NCI-H187 (cell line): ENCODE measurements at places on chromosomes 5 and 9.

- DNase-seq, result peak; percentile 56
Observed at GRCh38 chr5:611731-612486, at the start of gene CEP72. CEP72 (plus strand) TSS chr5:612340; CDS start chr5:612362, 22 bp downstream.

DNA sequence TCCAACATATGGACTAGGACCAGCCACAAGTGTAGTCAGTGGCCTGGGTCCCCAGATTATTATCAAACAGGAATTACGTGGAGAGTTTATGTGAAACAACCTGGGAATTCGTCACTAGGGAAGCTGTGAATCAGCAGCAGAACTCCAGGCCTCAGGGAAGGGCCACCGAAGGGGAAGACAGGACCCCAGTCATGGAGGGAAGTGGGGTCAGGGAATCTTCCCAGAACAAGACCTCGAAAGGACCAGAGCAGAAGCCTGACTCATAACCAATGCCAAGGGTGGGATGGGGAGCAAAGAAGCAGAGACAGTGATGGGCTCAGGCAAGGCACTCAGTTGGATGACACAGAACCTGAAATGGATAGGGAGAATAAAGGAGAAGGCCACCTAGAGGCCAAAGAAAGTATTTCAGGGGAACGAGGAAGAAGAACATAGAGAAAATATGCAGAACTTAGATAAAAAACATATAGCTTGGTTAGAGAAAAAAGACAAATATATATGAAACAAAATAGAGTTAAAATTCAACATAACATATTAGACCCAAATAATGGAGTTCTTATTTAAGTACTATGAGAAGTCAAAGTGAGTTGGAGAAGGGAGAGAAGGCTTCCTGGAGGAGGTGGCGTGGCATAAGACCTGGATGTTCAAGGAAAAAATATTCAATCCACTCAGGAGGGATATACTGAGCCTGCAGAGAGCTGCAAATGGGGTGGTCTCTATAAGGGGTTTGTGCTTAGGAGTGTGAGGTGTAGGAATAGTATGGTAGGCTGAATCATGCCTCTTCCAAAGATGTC, 66.7 kb upstream of the CAST start:
- no peak for DNase-seq

DNA sequence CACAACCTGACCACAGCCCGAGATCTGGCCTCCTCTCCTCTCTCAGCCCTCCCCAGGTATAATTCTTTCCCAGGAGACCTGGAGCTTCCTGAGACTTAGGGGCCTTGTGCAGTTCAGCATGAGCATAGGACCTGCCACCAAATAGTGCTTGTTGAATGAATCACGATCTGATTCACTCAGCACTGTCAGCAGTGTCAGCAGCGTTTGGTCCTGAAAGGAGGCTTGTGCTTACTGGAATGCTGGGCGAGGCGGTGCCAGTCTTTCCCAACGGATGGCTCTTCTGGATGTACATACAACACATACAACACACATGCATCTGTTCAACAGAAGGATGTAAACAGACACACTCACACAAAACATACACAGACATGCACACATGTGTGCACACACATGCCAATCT, 173.3 kb downstream of the COL23A1 start:
- DNase-seq, result no peak

DNA sequence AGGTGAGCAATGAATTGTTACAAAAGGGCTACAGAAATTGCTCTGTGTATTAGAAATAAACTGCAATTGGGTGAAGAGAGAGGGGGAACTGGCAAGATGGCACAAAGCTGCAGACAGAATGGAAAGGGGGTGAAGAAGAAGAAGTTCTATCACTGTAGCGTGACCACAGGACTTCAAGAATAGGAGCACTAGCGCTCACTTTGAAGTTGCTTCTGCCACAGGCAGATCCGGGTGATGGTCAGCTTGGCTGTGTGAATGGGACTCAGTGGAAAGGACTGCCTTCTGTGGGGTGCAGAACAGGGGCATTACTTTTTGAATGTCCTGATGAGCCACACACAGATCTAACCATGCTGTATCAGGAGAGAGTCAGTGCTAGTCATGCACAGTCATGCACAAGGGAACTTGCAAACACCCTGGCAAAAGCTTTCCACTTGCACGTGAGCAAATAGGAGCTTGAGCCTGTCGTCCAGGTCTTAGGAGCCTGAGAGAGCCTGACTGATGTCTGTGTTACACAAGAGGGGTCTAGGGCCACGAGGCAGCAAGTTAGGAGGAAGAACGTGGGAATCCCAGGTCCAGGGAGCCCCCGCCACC, 16.3 kb downstream of the IL5 start:
- no peak for DNase-seq

DNA sequence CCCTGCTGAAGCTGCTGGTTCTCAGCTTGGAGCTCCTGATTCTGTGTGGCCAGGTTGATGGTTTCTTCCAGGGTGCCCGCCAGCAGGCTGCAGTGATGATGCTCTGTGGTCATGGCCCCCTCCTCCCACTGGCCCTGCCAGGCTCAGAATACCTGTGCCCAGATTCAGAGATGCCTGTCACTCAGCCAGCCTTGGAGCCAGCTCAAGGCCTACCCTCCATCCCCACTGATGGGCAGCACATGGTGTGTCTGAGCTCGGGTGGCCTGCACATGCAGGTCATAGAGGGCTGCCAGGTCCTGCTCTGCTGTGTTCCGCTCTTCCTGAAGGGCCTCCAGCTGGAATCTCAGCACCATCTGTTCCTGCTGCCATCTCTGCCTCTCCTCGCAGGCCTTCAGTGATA, 5.4 kb downstream of the SLC35A4 start:
- DNase-seq, result no peak

GRCh38 chr5:124923131-124923530, 176.7 kb upstream of the ZNF608 start:
- DNase-seq, result no peak

DNA sequence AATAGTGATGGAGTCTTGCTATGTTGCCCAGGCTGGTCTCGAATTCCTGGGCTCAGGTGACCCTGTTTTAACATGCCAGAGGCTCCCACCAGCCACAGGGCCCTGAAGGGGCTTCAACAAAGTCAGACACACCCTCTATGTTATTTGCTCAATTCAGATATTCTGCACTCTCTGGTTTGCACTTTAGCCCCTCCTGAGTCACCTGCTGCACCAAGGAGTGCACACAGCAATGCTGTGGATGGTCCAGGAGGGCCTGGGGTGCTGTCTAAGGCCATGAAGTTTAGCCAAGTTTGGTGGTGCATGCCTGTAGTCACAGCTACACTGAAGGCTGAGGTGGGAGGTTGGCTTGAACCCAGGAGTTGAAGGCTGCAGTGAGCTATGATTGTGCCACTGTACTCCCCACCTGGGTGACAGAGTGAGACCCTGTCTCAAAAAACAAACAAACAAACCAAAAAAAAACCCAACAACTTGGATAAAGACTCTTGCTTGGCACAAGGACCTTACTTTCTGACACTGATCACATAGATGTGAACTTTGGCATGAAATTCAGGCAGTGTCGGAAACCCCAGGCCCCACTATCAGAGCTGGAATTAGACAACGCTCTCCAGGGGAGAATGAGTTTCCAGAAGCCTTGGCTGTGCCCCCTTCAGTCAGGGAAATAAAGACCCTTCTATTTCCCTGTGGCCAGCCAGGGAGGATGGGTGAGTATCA, 39.7 kb upstream of the CDKN2AIPNL start:
- no peak for DNase-seq

GRCh38 chr5:142003266-142003800, 9.5 kb downstream of the GNPDA1 start:
- DNase-seq, result no peak

DNA sequence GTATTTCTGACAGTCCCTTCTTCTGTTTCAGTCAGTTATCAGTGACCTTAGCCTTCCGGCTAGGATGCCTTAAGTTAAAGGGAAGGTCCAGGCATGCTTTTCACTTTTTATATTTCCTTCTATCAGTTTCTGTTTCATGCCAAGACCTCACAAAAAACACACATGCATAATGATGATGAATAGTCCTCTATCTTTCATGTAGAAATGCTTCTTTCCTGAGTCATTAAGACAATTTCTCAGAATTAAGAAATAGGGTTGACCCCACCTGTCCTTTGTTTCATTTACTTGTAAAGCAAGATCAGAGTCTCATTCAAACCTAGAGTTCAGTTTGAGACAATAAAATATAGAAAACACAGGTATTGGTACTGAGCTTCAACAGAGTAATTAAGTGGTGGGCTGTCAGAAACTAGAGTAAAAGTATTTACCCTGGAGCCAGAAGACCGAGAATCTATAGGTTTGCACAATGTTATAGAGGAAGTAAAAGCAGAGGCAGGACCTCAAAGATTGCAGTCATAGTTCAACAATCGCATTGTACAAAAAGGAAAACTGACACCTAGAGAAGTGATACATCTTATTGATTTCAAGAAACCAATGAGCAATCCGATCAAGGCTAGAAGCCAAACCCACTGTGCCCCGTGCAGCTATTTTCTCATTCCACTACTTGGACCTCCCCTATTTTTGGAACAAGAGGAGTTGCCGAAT, 118.7 kb upstream of the PUM3 start:
- DNase-seq, result no peak

GRCh38 chr9:99286536-99286935, 64.5 kb downstream of the SEC61B start:
- no peak for DNase-seq

GRCh38 chr9:134575103-134575900, 66.3 kb upstream of the COL5A1 start:
- DNase-seq, result no peak

GRCh38 chr9:95365766-95366165, 48.3 kb upstream of the FANCC start:
- no peak for DNase-seq

DNA sequence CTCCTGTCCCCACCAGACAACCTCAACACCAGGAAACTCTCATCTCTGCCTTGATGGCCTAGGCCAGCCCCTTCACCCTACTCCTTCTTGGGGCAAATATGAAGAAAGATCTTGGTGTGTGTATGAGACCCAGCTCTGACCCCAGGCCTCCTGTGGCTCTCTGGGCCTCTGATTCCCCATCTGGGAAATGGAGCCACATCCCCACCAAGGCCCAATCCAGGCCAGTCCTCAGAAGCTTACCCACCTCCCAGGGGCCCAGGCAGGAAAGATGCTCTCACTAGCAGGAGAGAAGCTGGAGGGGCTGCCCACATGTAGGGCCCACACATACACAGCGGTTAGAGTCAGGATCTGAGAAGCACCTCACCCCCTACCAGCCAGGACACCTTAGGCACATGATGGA, 38.9 kb downstream of the BICD2 start:
- no peak for DNase-seq

- no peak for DNase-seq
Observed at GRCh38 chr5:77175231-77175630, 35.2 kb upstream of the PDE8B start.

DNA sequence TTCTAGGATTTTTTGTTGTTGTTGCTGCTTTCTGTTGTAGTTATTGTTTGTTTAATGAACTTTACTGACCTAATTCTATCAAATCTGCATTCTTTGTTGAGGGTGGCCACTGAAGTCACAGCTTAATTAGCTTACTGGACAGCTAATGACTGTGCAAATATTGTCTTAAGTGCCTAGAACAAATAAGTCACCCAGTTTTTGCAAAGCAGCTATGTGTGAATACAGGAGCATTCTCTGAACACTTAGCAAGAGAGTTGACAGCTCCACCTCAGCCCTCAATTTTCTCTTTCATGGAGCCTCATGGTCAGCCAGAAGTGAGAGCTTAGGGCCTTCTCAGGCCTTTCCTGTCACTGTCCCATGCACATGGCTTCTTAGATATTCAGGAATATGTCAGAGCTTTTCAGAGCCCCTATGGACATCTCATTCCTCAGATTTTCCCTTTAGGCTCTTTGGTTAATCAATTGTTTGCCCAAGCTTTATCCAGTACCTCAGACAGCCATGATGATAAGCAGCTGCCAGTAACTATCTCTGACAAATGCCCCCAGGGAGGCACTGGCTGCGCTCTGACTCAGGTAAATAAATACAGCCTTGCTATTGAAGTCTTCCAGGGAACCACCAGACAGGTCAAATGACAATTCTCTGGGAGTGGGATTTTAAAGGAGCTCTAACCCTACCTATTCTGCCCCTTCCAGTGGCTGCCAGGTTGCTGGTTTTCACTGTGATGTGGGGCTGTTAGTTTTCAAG, 241.4 kb upstream of the IL12B start:
- DNase-seq, result no peak

DNA sequence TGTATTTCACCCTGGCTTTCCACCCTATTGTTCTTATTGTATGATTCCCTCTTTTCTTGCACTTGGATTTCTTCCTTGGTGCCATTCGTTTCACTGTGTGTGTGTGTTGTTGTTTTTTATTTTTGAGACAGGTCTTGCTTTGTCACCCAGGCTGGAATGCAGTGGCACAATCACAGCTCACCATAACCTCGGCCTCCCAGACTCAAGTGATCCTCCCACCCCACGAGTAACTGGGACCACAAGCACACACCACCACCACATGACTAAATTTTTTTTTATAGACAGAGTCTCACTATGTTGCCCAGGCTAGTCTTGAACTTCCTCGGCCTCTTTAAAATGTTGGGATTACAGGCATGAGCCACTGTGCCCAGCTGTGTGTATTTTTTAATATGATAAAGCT, 72.0 kb downstream of the MLLT3 start:
- DNase-seq, result no peak

GRCh38 chr9:77011973-77012821, 7.3 kb upstream of the FOXB2 start:
- DNase-seq, result no peak

DNA sequence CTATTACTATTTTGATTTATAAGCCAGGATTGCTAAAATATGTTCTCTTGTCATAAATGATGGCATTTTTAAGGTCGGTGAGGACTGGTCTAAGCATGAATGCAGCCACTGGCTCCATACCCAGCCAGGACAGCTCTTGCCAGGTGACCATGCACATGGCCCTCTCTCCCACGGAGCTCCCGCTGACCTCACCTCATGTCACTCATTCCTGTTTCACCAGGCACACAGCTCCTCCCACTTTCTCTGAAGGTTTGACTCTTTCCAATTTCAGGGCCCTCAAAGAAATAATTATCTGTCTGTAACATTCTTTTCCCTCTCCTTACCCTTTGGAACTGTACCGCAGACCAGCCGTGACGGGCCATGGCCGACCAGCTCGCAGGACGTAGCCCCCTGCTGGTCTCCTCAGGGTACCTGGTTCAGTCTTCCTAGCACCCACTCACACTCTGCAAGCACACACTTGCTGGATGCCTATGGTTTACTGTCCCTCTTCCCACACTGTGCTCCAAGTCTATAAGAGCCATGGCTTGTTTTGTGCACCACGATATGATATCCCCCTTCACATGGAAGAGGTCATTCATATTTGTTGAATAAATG, 72.5 kb downstream of the LIFR start:
- DNase-seq, result no peak

DNA sequence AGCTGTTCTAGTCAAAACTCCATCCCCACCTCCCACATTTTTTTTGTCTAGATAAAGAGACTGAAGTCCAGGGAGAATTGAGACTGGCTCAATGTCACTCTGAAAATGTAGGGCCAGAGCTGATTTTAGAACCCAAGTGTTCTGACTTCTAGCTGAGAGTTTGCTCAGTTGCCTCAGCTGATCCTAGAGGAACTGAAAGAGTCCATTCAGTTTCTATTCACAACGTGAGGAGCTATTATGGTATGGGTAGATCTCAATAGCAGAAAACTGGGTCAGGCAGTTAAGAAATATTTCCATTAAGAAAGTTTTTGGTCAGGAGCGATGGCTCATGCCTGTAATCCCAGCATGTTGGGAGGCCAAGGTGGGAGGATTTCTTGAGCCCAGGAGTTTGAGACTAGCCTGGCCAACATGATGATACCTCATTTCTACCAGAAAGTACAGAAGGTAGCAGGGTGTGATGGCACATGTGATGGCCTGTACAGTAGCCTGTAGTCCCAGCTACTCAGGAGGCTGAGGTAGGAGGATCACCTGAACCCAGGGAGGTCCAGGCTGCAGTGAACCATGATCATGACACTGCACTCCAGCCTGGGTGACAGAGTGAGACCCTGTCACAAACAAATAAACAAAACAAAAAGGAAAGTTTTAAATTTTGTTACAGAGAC, 61.7 kb downstream of the GLRA1 start:
- no peak for DNase-seq
